ENCODE measurements at places on chromosomes 5 and 9.

DNA sequence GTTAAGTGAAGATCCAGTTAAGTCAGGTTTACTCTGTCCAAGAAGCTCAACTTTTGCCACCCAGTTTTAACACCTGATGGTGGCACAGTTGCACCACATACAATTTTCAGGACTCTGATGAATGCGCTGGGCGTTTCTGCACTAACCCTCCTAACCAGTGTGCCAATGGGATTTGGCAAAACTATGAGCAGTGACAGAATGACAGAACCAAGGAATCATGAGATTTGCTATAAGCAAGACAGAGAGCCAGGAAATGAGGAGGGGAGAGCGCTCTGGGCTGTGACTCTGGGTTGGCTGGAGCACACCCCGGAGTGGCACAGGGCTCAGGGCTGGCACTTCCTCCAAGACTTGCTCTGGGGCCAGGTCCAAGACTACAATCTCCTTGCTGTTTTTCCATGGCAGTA, 84.1 kb downstream of the SH3PXD2B start:
- no peak for DNase-seq

DNA sequence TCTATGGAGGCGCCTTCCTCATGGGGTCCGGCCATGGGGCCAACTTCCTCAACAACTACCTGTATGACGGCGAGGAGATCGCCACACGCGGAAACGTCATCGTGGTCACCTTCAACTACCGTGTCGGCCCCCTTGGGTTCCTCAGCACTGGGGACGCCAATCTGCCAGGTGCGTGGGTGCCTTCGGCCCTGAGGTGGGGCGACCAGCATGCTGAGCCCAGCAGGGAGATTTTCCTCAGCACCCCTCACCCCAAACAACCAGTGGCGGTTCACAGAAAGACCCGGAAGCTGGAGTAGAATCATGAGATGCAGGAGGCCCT, 3.2 kb downstream of the CEL start:
- no peak for DNase-seq

DNA sequence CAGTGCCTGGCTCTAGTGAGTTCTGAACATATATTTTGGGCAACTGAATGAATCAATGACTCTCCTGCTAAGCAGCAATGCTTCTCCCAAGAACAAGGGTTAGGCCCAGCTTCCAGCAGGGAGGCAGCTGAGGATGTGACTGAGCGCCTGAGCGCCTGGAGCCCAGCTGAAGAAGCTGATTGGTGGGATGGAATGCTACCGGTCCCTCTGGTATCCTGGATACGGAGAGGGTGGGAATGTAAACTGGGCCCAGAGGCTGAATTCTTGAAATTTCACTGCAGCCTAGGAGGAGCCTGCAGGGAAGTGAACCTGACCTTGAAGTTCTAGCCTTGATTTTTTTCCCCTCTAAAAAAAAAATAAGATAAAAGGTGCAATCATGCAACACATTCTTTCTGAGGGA, 43.2 kb downstream of the WWC1 start:
- no peak for DNase-seq

- DNase-seq, result no peak
These were observed 441.3 kb upstream of the CLINT1 start for GRCh38 chr5:158300256-158300655.

- no peak for DNase-seq
These were observed 27.8 kb upstream of the CCL21 start for GRCh38 chr9:34737677-34738260.

- no peak for DNase-seq
These were observed 202.8 kb downstream of the SNX18 start for GRCh38 chr5:54720341-54720740.

GRCh38 chr9:19650312-19650711, 138.5 kb downstream of the SLC24A2 start:
- no peak for DNase-seq

- DNase-seq, result no peak
These were observed 761 bp upstream of the DNAJC25 start for GRCh38 chr9:111630182-111630963.

- DNase-seq, result no peak
These were observed 479.4 kb downstream of the AGTPBP1 start for GRCh38 chr9:85262333-85262732.

- DNase-seq, result no peak
These were observed 3.6 kb upstream of the RORB start for GRCh38 chr9:74493512-74493911.
